ENCODE measurements at places on chromosomes 13 and 19. TPM values are rescaled to one million over a fixed set of nuclear protein-coding genes. Genes with fewer than 3 reads are reported as not detected.

Gene TFPT
- 31.0 TPM for total RNA-seq

- H3K27ac ChIP-seq = no peak overlapping the region
- no peak overlapping the region for H3K4me3 ChIP-seq
- DNase-seq = no peak
Measured at GRCh38 chr13:34462843-34463242, 479.2 kb upstream of the NBEA start.

GRCh38 chr13:96898212-96898611 is 96.1 kb downstream of the OXGR1 start:
- H3K4me1 ChIP-seq = no peaks in the 10 kb centered on the region
- H3K27me3 ChIP-seq = no peaks in the 10 kb centered on the region
- no peak for DNase-seq
- H3K4me3 ChIP-seq = no peak overlapping the region
- no peaks in the 10 kb centered on the region for H3K36me3 ChIP-seq

- H3K4me3 ChIP-seq = no peak overlapping the region
- H3K27ac ChIP-seq = no peak overlapping the region
- H3K36me3 ChIP-seq = no peaks in the 10 kb centered on the region
- DNase-seq = peak; percentile 61
Measured at GRCh38 chr19:32287811-32288227, 57.6 kb upstream of the ZNF507 start.

GRCh38 chr13:24134231-24134630 is 26.3 kb upstream of the SPATA13 start:
- no peak for DNase-seq
- H3K27ac ChIP-seq = no peak overlapping the region
- H3K4me1 ChIP-seq = peaks cover 8% of the 10 kb centered on the region
- peaks cover 22% of the 10 kb centered on the region for H3K27me3 ChIP-seq

- H3K36me3 ChIP-seq = peaks cover 15% of the 10 kb centered on the region
- no peaks in the 10 kb centered on the region for H3K27me3 ChIP-seq
- DNase-seq = peak; percentile 94
- H3K4me1 ChIP-seq = peaks cover 23% of the 10 kb centered on the region
- peak within 1 kb of the TSS; percentile 94 for H3K4me3 ChIP-seq
Measured at GRCh38 chr19:1025960-1026782, at the start of gene CNN2. Gene CNN2, plus strand, starts transcription at chr19:1026608. Its CDS starts 54 bp downstream, at chr19:1026662.

Data from activated CD4-positive, alpha-beta T cell treated with anti-CD3 and anti-CD28 coated beads, Interleukin-2, amount 10 ng/mL, durations not matched to agents 24 days and 14 days (primary cell).